Mucosa of descending colon (tissue), 3 donors: ENCODE measurements at places on chromosomes 2 and 18. TPM values are rescaled to one million over a fixed set of nuclear protein-coding genes. Genes with fewer than 3 reads are reported as not detected.

DNA sequence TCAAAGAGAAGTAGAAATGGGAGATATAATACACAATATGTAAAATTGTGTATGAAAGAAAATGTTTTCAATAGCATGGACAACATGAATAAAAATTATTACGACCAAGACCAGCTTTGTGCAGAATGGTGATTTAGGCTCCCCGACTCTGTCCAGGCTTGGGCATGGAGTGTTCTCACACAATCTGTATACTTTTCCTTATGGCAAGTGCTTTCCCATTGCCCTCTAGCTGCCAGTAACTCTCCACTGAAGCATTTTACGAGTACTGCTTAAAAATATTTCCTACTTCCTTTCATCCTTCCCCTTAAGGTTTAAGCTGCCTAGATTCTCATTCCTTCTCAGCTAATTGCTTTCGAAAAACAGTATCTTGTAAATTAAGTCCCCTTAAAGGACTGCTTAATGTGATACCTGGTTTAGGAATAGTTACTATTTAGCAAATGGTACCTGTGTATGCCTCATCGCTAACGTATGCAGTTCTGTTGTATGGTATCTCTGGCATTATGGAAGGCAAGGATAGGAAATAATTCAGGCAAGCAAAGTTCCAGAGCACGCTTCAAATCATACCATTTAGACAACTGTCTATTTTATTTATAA is 714.6 kb downstream of the ERBB4 start:
- DNase-seq, result no peak

- DNase-seq, result no peak
Observed at GRCh38 chr2:122758967-122759366, 1003.5 kb downstream of the TSN start.

- DNase-seq, result no peak
Observed at GRCh38 chr2:217685255-217685605, 317.6 kb downstream of the TNS1 start.

- no peak for DNase-seq
Observed at GRCh38 chr2:18074476-18074875, 196.0 kb downstream of the KCNS3 start.

DNA sequence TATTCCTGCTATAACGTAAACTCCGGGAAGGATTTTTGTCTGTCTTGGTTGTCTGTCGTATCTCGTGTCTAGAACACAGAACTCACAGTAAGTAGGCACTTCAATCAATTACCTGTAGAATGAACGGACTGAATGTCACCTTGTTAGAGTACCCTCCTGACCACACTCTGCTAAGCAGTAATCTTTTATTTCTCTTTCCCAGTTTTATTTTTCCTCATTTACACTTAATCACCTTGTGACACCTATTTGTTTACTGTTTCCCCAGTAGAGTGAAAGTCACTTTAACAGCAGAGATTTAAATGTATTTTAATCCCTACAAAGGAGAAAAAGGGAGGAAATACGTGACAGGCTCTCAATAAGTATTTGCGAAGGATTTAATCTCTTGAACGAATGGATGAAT is 514 bp upstream of the EPB41L5 start:
- DNase-seq, result no peak

DNA sequence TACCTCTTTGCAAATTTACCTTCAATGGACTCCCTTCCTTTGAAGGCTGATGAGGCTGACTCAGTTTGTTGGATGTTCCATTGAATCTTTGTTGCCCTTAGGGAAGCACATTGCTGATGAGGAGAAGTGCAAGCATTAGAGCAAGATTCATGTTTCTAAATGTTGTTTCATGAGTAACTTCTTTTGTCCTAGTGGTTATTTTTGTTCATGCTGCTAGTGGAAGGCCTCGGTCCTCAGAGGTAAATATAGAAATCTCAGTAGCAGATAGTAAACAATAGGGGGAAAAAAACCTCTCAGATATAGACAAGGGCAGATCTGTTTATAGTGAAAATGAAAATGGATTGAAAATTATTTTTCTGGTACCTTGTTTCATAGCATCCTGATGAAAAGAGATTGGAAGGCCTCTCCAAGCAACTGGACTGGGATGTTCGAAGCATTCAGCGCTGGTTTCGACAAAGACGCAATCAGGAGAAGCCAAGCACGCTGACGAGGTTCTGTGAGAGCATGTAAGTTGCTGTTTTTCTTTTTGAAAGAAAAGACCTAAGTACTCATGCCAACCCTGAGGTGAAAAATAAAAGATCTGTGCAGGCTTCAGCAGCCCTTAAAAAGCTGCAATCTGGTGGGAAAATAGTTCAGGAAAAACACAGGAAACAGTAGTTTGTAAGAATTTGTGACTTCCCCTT is 104.9 kb downstream of the CERS6 start:
- DNase-seq, result no peak

DNA sequence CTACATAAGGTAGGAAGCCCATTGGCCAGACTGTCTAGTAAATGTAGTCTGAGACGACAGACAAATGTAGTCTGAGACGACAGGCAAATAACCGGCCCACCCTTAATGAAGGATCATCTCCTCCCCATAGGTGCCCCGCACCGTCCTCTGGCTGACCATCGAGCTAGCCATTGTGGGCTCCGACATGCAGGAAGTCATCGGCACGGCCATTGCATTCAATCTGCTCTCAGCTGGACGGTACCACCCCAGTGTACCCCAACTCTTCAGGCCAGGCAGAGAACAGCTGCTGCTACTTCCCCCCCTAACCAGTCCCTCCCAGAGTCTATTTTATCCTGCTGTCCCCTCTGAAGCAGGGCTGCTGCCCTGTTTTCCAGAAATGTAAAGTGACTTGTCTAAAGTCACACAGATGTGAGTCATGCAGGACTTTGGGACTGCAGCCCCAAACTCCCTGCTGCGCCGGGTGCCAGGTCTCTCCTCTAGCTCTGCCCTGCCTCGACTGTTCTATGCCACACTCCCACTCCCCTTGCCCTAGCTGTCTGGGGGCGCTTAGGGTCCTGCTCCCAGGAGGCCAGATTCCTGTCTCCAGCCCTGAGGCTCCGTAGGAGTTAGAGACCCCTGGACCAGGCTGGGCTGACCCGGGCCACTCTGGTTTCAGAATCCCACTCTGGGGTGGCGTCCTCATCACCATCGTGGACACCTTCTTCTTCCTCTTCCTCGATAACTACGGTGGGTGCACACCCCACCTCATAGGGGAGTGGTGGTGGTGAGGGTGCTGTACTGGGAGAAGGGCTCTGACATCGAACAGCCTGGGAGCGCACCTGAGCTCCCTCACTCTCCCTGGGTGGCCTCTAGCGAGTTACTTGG is 4.7 kb downstream of the SLC11A1 start:
- DNase-seq, result peak; percentile 46

ST6GAL2 gene
- 0.20 TPM for total RNA-seq

STARD6 gene
- not detected for total RNA-seq
